NCI-H510A (cell line): ENCODE measurements at places on chromosomes 12 and 14.
A peak's percentile ranks its signal among the peaks of the same experiment; 100 is the strongest.

- DNase-seq: no peak
These were observed 27.5 kb upstream of the MMP17 start for GRCh38 chr12:131800594-131801135.

DNA sequence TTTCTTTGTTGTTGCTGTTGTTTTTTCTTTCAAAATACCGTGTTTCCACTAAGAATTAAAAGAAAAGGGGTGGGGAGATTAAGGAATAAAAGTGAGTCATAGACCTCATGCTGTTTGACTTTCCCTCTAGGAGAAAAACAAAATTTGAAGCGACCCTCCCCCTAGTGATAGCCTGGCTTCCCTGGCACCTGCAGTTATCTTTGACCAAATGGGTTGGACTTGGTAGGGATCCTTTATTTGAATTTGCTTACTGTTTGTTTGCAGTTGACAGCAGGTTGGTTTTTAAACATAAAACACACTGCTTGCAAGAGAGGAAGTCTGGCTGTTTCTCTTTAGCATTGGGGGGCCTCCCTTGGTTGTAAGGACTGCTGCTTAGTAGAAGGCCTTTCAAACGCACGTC is 14.0 kb downstream of the OTX2 start:
- DNase-seq: no peak

- DNase-seq: no peak
These were observed 37.5 kb upstream of the CIT start for GRCh38 chr12:119914666-119915065.

GRCh38 chr14:85572845-85573244 is 42.9 kb downstream of the FLRT2 start:
- no peak for DNase-seq

DNA sequence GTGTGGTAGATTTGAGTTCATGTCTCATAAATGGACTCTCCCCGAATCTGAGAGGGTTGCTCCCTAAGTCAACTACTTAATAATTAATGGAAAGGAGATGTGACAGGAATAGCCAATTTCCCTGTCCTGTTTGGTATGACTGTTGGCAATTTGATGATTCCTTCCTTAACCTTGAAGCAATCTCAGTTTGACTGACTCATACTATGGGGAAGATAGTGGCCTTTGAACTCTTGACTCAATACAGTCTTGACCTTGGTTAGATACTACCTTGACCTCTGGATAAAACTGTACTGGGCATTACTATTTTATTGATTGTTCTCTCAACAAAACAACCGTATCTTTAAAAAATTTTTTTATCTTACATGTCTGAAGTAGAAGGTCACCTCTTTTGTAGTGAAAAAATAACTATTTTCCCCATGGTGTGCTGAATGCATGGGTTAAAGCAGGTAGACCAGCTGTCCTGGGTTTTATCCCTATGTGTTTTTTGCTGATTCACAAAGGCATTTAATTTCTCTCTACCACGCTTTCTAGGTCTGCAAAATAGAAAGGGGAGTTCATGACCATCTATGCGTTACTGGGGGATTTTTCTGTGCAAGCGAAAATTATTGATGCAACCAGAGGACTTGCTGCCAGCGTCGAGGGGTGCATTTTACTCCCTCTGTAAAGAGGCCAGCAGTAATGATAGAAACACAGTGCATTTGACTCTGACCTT is 80.1 kb downstream of the ETV6 start:
- no peak for DNase-seq

- DNase-seq: no peak
These were observed 37.2 kb downstream of the CLMN start for GRCh38 chr14:95282354-95282985.

- DNase-seq: no peak
These were observed 114.7 kb downstream of the NTF3 start for GRCh38 chr12:5546616-5547015.

GRCh38 chr14:98444077-98444476 is 827.9 kb downstream of the BCL11B start:
- no peak for DNase-seq

DNA sequence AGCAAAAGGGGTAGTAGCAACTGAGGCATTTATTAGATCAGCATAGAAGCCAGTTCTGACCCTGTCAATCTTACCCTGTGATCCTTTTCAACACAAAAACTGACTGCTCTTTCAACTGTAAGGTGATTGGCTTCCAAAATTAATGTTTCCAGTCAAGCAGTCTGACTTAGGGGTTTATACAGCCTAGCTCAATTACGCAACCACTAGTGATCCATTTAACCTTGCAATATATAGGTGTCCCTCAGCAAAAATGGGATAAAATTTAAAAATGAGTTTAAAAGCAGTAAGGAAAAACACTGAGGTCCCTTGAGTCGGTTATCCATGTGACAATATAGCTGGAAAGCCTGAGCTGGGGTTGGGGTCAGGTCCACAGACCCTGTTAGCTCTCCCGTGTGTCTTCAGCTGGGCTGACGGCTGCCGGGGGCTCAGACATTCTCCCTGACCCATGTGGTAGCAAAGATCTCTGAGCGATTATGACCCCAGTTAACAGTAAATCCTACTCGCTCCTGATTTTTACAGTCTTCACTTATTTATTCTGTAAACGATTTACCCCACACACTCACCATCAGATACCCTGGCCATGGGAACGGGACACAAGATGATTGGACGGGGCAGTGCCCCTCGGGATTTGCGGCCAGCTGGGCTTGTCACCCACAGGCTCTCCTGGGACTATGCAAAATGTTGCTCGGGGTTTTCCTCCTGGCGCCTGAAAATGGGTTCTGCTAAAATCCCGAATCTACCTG is 16.6 kb downstream of the ADGRD1 start:
- DNase-seq: no peak

DNA sequence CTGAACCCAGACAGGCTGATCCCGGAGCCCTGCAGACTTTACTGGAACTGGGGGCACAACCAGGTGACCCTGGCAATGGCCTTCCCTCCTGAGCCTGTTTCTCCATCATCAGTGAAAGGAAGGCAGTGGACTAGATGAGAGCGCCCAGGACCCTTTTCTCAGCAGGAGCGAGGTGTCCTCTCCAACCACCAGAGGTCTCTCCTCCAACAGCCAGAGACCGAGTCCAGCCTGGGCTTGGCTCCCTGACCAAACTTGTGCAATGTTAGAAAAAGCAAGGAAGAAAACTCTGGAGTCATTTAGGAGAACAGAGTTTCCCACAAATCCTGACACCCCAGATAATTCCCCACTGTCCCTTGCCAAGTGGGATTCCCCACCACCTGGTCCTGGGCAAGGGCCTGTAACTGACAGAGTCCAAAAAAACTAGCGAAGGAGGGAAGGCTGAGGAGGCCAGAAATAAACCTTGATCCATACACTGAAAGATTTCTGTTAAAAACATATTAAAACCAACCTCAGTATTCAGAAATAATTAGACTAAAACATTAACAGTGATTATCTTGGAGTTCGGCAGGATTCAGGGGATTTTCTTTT is 9.0 kb downstream of the RPS6KL1 start:
- DNase-seq: no peak

- DNase-seq: no peak
These were observed 9.2 kb downstream of the CABP1 start for GRCh38 chr12:120649442-120650232.

DNA sequence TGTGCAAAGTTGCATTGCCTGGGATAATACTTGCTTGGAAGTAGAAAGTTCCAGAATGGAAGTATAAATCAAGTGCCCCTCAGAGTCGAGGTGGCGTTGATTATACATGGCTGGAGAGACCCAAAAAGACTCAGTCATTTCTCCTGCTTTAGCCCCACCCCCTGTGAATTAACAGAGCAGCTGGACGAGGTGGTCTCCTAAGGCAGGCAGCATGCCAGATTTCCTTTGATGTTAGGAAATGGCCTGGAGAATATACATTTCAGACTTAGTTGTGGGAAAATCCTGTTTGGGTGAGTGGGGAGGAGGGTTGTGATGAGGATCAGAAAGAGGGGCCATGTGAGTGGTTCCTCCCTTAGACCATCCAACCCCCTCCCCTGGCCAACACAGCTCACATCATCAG is 406.1 kb upstream of the TMPO start:
- no peak for DNase-seq

DNA sequence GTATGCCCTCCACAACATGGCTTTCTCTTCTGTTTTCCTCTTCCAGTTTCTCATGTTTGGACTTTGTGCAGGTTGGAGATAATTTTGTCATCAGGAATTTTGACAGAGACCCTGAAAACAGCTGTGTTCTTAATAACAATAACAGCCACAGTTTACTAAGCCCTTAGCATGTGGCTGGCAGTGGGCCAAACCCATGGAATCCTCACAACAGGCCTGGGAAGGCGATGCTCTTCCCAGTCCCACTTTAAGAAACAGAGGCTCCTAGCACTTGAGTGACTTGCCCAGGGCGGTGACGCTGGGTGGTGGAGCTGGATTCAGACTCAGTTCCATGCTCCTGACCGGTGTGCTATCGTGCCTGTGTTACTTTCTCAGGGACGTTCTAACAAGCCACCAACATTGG is 20.1 kb upstream of the PLEKHG3 start:
- DNase-seq: no peak

DNA sequence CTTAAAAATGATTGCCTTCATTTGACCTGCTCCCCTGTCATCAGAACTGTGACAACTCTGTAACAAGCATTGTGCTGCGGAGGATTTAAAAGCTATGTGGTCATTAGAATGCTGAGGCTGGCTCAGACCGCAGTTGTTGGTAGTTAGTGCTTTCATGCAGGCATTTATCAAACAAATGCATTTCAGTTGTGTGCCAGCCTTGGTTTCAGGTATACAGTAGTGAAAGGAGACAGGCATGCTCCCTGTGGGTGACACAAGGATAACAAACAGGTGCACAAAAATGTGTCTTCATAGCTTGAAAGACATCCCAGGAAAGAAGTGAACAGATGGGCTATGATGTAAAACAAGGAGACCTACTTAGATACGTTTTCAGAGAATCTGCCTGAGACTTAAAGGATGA is 60.6 kb downstream of the MARK3 start:
- no peak for DNase-seq

GRCh38 chr14:64801046-64801445 is 78.7 kb downstream of the SPTB start:
- no peak for DNase-seq

GRCh38 chr12:54371328-54372112 is 7.2 kb upstream of the GPR84 start:
- DNase-seq: peak; percentile 45

- no peak for DNase-seq
These were observed 10.0 kb downstream of the SLC6A13 start for GRCh38 chr12:252636-253035.

DNA sequence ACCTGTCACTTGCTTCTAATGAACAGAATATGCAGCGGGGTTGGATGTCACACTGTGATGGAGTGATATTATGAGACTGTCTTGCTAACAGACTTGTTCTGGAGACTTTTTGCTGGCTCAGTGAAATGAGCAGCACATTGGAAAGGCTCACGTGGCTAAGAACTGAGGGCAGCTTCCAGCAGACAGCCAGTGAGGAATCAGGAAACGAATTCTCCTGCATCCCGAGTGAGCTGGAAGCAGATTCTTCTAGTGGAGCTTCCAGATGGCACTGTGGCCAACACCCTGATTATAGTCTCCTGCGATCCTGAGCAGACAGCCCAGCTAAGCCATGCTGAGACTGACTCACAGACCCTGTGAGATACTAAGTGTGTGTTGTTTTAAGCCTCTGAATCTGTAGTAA is 16.1 kb upstream of the TSPAN9 start:
- DNase-seq: no peak

DNA sequence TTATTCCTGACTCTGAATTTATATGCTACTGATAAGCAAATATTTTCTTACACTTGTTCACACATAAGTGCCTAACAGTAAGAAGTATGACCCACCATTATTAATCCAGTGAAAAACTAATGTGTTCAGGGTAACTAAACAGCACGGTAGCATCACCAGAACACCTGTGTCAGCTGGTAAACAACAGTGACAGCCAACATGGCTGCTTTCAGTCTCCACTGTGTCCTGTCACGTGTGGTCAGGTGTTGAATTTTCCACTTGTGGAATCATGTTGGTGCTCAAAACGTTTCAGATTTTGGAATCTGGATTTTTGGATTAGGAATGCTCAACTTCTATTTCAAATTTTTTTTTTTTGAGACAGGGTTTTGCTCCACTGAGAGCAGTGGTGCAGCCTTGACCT is 14.3 kb upstream of the ATP23 start:
- no peak for DNase-seq

DNA sequence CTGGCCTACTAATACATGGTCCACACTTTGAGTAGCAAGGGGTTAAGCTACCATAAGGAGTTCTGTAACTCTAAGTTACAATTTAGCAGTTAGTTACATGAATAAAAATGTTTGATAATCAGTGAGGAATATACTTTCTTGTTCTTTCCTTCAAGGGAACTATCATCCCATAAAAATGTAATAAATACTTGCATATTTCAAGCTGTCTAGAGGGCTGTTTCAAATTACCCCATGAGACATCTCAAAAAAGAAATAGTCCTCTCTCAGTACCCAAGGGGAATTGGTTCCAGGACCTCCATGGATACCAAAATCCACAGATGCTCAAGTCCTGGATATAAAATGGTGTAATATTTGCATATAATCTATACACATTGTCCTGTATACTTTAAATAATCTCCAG is 48.7 kb upstream of the GNG2 start:
- DNase-seq: no peak

DNA sequence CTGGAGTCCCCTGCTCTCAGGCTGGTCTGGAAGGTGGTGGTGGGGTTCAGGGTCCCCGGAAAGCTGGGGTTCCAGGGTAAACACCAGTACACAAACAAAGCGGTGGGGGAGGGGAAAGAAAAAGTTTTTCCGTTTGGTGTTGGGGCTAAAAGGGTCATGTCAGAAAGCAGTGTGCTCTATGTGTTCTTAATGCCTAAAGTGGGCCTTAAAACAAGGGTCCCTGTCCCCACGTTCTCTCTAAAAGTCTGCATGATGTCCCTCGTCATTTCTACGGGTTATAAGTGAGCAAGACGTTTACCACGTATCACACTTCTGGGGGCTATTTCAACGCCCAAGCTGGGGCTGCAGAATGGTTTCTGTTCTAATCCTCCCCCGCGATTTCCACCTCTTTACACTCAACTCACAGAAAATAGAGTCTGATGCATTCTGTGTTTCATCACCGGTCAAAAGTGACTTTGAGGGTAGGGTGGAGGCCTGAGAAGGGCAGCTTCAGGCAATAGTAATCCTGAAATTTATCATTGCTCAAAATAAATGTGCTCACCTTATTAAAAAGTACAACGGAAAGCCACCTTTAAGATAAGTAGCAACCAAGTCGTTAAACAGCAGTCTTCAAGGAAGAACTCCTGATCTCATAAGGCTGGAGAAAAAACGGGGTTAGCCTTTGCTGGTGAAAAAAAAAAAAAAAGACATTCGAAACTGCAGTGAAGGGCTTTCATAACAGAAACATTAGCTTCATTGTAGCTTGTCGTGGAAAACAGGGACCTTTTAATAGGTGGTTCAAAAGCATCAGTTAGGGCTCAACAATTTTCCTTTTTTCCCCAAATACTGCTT is 63.9 kb upstream of the PTGR2 start:
- DNase-seq: no peak

DNA sequence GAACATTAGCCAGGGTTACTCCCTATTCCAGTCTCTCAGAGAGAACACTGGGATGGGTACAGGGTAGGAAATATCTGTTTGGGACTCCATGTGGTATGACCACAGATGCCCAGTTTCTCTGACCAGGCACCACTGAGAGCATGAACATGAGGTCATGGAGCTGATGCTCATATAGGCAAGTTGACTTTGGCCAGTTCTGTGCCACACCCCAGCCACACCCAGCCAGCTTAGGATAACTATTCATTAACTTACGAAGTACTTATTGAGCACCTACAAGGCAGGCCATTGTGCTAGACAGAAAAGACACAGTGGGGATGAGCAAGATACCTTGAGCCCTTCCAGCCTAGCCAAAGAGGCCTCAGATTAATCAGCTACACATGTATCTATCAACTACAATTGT is 262.5 kb downstream of the DPF3 start:
- no peak for DNase-seq
